ENCODE measurements at places on chromosomes 7 and 10. TPM values are rescaled to one million over a fixed set of nuclear protein-coding genes. Genes with fewer than 3 reads are reported as not detected.

Gene KCNIP2
- polyA plus RNA-seq, result 0.58 TPM

Gene GJC3
- 0.08 TPM for polyA plus RNA-seq

Gene CHST15
- polyA plus RNA-seq, result 7.2 TPM

Gene PRSS1
- polyA plus RNA-seq, result not detected

Gene ASZ1
- not detected for polyA plus RNA-seq

Gene CALML3
- polyA plus RNA-seq, result not detected

Gene SPDYE1
- not detected for polyA plus RNA-seq

Gene GIMAP6
- 9.5 TPM for polyA plus RNA-seq

Gene SLC16A12
- 1.2 TPM for polyA plus RNA-seq

Gene NKX1-2
- polyA plus RNA-seq, result not detected

Gene MORN4
- 5.6 TPM for polyA plus RNA-seq

Gene PRPF18
- polyA plus RNA-seq, result 15.1 TPM

Gene CYP2E1
- polyA plus RNA-seq, result 0.25 TPM

Gene SLC18A3
- not detected for polyA plus RNA-seq

Gene HTR5A
- polyA plus RNA-seq, result 0.01 TPM

Gene IDI2
- polyA plus RNA-seq, result 180 TPM

Gene DPP6
- 0.23 TPM for polyA plus RNA-seq

Gene ANKRD61
- polyA plus RNA-seq, result 0.75 TPM

Gene ZNF365
- 0.10 TPM for polyA plus RNA-seq

Gene TEX47
- not detected for polyA plus RNA-seq

Gene CALCR
- 0.34 TPM for polyA plus RNA-seq

Gene MYH16
- not detected for polyA plus RNA-seq

Gene TEX36
- polyA plus RNA-seq, result not detected

Gene ANKRD2
- 5,473 TPM for polyA plus RNA-seq

Gene SPDYE6
- 0.08 TPM for polyA plus RNA-seq

Gene HOXA3
- polyA plus RNA-seq, result 0.65 TPM

Gene ZNF25
- 7.3 TPM for polyA plus RNA-seq

Gene PON1
- 0.04 TPM for polyA plus RNA-seq

Gene UNC5B
- 1.1 TPM for polyA plus RNA-seq

Gene TMEM213
- polyA plus RNA-seq, result not detected

Gene CHAT
- polyA plus RNA-seq, result not detected

Gene NUTM2A
- 1.4 TPM for polyA plus RNA-seq

Gene RNF32
- 0.18 TPM for polyA plus RNA-seq

Gene VAX1
- not detected for polyA plus RNA-seq

Gene AOAH
- 0.04 TPM for polyA plus RNA-seq

Gene SP4
- polyA plus RNA-seq, result 5.8 TPM
